ENCODE measurements at places on chromosomes 6 and 20. TPM values are rescaled to one million over a fixed set of nuclear protein-coding genes. Genes with fewer than 3 reads are reported as not detected.

DNA sequence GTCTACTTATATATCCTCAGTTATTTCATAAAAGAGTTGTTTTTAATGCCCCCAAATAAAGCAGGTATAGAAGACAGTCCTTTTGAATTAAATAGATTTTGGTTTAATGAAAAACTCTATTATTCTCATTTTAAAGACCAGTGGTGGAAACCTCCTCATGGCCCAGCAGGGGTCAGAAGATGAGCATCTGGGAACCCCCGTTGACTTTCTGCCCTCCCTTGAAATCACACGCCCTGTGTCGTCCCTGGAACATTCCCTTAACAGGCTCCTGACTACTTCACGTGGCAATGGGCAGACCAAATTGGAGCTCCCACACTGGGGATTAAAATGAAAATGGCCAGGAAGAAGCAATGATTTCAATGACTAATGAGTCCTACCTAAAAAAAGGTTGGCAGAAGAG lies 220.9 kb downstream of the KIF16B start:
- H3K4me1 ChIP-seq = no peaks in the 10 kb centered on the region
- no peak for DNase-seq
- H3K36me3 ChIP-seq = peaks cover 1% of the 10 kb centered on the region
- H3K27ac ChIP-seq = no peak overlapping the region
- H3K4me3 ChIP-seq = no peak overlapping the region

DNA sequence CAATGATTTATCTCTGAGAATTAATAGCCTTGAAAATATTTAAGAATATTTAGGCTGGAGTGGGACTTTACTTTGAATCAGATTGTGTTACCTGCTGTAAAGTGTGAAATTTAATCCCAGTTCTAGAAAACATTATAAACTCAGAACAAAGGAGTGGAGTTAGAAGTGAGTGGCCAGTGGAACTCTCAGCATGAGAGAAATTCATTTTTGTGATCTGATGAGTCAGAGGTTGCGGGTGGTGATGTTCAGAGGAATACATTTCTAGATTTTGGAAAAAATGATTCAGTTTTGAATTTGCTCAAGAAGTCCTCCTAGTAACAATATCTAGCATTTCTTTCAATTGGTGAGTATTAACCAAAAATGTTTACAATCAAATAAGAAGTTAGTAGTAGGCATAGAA lies 167.5 kb downstream of the ZFAND3 start:
- H3K4me3 ChIP-seq = no peak overlapping the region
- H3K4me1 ChIP-seq = peaks cover 76% of the 10 kb centered on the region
- peak overlapping the region; percentile 17 for H3K27ac ChIP-seq
- peak; percentile 63 for DNase-seq

- H3K27ac ChIP-seq = no peak overlapping the region
- no peak for DNase-seq
- no peaks in the 10 kb centered on the region for H3K27me3 ChIP-seq
- no peaks in the 10 kb centered on the region for H3K4me1 ChIP-seq
Observed at GRCh38 chr6:124400261-124400999, 561.8 kb upstream of the RNF217 start.

- no peaks in the 10 kb centered on the region for H3K4me1 ChIP-seq
- peak; percentile 18 for DNase-seq
- H3K36me3 ChIP-seq = no peaks in the 10 kb centered on the region
- H3K27ac ChIP-seq = no peak overlapping the region
- H3K27me3 ChIP-seq = peaks cover 36% of the 10 kb centered on the region
Observed at GRCh38 chr6:57040011-57040410, 6.5 kb upstream of the KIAA1586 start.

- peak; percentile 7 for DNase-seq
- no peaks in the 10 kb centered on the region for H3K36me3 ChIP-seq
- H3K4me1 ChIP-seq = no peaks in the 10 kb centered on the region
- no peak overlapping the region for H3K27ac ChIP-seq
- no peak overlapping the region for H3K4me3 ChIP-seq
Observed at GRCh38 chr6:120056085-120056484, 706.5 kb upstream of the MAN1A1 start.

Gene LGSN
- not detected for total RNA-seq

DNA sequence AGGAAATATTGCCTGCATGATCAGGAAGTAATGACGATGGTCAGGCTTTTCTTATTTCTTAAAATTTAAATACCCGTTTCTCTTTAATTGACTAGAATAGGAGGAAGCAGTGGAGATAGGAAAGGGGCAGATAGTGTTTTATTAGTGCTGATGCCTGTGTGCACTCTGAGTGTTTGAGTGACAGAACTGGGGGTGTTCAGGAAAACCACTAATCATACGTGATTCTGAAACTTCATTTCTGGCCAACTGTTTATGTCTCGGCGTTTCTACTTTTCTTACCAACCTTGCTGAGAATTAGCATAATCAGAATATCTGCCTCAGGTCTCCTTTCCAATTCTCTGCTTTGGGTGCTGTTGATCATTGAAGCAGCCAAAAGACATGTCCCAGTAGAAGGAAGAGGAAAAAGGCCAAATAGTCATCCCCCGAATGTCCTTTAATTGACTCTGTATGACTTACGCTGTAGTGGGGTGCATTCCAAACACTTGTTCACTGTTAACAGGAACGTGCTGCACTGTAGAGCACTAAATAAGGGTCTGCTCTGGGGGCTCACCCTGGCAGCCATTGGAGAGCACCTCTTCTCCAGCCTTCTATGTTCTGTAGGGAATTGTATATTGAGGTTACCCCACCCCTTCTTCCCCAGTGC lies 152.9 kb downstream of the JARID2 start:
- DNase-seq = no peak
- peaks cover 78% of the 10 kb centered on the region for H3K4me1 ChIP-seq
- peak overlapping the region; percentile 12 for H3K4me3 ChIP-seq
- H3K27ac ChIP-seq = peak overlapping the region; percentile 67
- no peaks in the 10 kb centered on the region for H3K27me3 ChIP-seq

DNA sequence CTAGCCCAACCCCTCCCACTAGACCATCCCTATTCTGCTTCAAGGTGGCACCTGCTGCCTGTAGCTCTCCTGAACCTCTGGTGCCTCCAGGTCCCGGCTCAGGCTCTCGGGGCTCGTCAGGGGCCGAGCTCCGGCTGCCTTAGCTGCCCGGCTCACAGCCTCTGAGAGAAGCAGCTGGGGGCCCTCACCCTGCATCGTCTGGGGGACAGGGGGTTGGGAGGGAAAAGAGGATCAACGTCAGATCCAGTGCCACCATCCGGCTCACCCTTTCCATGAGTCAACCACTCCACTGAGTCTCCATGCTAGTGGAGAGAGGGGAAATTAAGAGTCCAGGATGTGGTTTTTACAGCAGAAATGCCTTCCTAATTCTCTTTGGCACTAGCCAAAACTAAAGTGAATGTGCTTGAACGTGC lies 13.0 kb downstream of the BAG6 start:
- peaks cover 5% of the 10 kb centered on the region for H3K4me1 ChIP-seq
- peak; percentile 49 for DNase-seq
- H3K27ac ChIP-seq = peak overlapping the region; percentile 74
- no peaks in the 10 kb centered on the region for H3K27me3 ChIP-seq
- peaks cover 46% of the 10 kb centered on the region for H3K36me3 ChIP-seq
- no peak overlapping the region for H3K4me3 ChIP-seq

Gene SMPDL3A
- not detected for total RNA-seq

DNA sequence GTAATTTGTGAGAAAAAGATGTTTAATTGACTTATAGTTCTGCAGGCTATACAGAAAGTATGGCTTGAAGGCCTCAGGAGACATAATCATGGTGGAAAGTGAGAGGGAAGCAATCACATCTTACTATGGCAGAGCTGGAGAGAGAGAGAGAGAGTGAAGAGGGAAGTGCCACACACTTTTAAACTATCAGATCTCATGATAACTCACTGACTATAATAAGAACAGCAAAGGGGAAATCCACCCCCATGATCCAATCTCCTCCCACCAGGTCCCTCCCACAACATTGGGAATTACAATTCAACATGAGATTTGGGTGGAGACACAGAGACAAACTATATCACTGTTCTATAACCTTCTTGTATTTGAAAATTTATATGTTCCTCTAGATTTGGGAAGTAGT lies 117.2 kb upstream of the BMP5 start:
- H3K36me3 ChIP-seq = no peaks in the 10 kb centered on the region
- no peak overlapping the region for H3K27ac ChIP-seq
- H3K4me3 ChIP-seq = no peak overlapping the region
- no peaks in the 10 kb centered on the region for H3K4me1 ChIP-seq

- H3K4me3 ChIP-seq = no peak overlapping the region
- H3K27ac ChIP-seq = no peak overlapping the region
- H3K27me3 ChIP-seq = no peaks in the 10 kb centered on the region
- no peaks in the 10 kb centered on the region for H3K36me3 ChIP-seq
- DNase-seq = no peak
- H3K4me1 ChIP-seq = peaks cover 9% of the 10 kb centered on the region
Observed at GRCh38 chr20:22374678-22375590, 209.4 kb downstream of the FOXA2 start.

DNA sequence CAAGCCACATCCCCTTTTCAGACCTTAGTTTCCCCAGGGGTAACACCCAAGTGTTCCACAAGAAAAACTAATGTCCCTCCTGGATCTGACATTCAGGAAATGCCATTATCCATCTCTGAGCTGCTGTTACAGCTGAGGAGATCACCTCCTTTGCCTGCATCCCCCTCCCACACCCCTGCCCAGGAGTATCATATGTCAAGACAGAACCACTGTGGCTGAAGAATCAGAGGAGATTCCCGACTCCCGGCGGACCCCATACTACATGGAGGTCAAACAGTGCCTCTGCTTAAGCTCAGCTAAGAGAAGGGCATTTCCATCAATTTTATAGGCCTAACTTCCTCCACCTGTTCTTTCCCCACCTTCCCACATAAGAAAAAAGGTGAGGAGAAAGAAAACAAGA lies 36.8 kb upstream of the LRFN2 start:
- no peaks in the 10 kb centered on the region for H3K36me3 ChIP-seq
- DNase-seq = no peak
- no peak overlapping the region for H3K27ac ChIP-seq
- no peaks in the 10 kb centered on the region for H3K4me1 ChIP-seq
- H3K4me3 ChIP-seq = no peak overlapping the region

DNA sequence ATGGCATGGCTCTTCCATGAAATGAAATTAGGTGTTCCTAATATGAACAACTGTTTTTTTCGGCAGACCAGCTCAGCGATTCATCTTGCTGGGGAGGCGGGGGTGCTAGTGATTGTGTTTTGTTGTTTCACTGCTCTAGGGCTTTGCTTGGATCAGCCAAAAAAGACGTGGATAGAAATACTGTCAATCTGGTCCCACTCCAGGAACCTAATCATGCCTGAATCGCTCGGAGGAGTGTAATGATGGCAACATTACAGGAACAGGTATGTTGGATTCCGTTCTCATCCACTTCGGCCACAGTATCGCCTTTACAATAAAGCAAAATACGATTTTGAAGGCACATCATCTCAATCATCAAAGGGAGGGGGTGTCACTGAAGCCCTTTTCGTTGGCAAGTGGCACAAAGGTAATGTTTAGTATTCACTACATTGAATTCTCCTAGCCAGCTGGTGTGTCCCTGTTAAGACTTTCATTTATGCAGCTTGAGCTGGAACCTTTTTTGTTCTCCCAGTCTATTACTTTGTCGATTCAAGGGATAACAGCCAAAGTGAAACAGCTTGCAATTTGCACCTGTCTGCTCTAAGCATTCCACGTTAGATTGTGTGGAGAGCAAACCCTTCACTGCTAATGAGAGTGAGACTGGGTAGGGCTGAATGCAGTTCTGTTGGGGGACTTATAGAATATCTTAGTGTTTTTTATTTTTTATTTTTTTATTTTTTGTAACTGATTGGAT lies 477.7 kb downstream of the TFAP2A start:
- no peaks in the 10 kb centered on the region for H3K4me1 ChIP-seq
- no peaks in the 10 kb centered on the region for H3K27me3 ChIP-seq
- H3K27ac ChIP-seq = no peak overlapping the region

DNA sequence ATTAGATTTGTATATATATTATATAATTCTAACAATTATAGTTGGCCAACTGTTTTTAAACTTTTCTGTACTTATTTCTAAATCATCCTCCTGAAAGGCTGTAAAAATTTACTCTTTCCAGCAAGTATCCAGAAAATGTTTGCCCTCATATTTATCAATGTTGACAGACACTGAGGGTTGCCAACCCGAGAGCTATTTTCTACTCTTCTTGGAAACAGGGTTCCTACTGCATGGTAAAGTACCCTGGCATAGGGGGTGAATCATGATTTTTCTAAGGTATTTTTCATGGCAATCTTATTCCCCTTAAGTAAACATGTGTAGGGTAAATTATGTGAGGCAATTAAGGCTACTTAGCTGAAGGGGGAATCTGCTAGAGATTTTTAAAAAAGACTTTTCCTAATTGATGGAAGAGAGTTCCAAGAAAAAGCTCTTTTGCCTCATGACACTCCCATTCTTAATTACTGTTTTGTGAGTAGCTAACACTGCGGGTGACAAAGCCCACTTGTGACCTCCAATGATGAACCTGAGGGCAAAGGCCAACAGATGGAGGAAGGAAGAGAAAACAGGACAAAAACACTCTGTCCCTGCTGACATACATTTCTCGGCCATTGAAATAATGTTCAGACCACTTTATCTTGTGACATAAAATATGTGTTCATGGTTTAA lies 37.9 kb downstream of the GPX5 start:
- no peak overlapping the region for H3K27ac ChIP-seq
- H3K4me1 ChIP-seq = no peaks in the 10 kb centered on the region
- no peak for DNase-seq
- H3K36me3 ChIP-seq = no peaks in the 10 kb centered on the region
- H3K4me3 ChIP-seq = no peak overlapping the region
- peaks cover 36% of the 10 kb centered on the region for H3K27me3 ChIP-seq

Gene TMEM242
- 7.8 TPM for total RNA-seq

Gene VNN1
- total RNA-seq = not detected

DNA sequence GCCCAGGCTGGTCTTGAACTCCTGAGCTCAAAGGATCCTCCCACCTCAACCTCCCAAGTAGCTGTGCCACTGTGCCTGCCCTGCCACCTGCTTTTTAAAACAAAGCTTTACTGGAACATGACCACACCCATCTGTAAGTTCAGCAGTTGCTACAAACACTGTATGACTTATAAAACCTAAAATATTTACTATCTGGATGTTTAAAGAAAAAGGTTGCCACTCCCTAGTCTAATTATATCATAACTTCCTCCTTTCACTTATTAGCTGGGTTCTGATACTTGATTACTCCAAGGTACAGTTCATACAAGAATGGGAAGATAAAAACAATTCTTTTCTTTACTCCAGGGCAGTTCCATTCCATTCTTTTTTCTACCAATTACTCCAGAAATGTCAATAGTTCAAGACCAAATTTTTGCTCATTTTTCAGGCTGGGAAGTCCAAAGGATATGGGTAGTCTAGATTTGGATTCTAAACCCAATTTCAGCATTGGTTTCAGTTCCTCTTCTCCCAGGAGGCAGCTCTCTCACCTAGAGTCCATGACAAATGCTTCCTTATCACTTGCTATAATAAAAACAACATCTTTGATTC lies 63.1 kb downstream of the SEC63 start:
- H3K4me1 ChIP-seq = no peaks in the 10 kb centered on the region
- H3K36me3 ChIP-seq = peaks cover 58% of the 10 kb centered on the region
- H3K4me3 ChIP-seq = no peak overlapping the region
- no peak overlapping the region for H3K27ac ChIP-seq

Gene CST7
- 48.5 TPM for total RNA-seq

Gene PDE10A
- not detected for total RNA-seq

GRCh38 chr6:150667977-150668716 lies 68.5 kb downstream of the PLEKHG1 start:
- H3K4me1 ChIP-seq = peaks cover 7% of the 10 kb centered on the region
- H3K36me3 ChIP-seq = no peaks in the 10 kb centered on the region
- no peak overlapping the region for H3K27ac ChIP-seq
- H3K27me3 ChIP-seq = no peaks in the 10 kb centered on the region

- H3K27me3 ChIP-seq = no peaks in the 10 kb centered on the region
- H3K4me3 ChIP-seq = no peak overlapping the region
- H3K27ac ChIP-seq = no peak overlapping the region
- no peaks in the 10 kb centered on the region for H3K4me1 ChIP-seq
Observed at GRCh38 chr6:40340196-40340595, 247.0 kb downstream of the LRFN2 start.
